ENCODE measurements at places on chromosomes 5 and 9.

GRCh38 chr5:27171761-27172261 is 133.4 kb upstream of the CDH9 start:
- no peak for DNase-seq

- DNase-seq: peak; percentile 12
These were observed 9.9 kb upstream of the TRIM36 start for GRCh38 chr5:115179394-115180164.

- no peak for DNase-seq
These were observed 317.5 kb downstream of the SPOCK1 start for GRCh38 chr5:137181667-137182066.

- no peak for DNase-seq
These were observed 182.5 kb downstream of the TMEM167A start for GRCh38 chr5:82894716-82895115.

DNA sequence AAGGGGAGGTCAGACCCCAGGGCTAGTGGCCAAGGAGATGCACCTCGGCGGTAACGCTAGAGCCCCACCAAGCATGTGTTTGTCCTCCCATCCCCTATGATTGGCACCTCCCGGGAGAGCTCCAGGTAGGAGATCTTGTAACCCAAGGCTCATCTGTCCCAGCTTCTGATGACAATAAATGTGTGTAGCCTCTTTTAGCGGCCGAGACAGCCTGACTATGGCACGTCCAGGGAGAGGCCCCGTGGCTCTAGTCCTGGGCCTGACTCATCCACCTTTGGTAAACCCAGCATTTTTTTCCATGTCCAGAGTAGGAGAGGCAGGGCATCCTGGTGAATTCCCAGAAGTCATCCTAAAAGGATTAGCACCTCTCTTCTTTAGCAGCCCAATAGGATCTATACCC is 39.2 kb downstream of the IRF1 start:
- DNase-seq: no peak

DNA sequence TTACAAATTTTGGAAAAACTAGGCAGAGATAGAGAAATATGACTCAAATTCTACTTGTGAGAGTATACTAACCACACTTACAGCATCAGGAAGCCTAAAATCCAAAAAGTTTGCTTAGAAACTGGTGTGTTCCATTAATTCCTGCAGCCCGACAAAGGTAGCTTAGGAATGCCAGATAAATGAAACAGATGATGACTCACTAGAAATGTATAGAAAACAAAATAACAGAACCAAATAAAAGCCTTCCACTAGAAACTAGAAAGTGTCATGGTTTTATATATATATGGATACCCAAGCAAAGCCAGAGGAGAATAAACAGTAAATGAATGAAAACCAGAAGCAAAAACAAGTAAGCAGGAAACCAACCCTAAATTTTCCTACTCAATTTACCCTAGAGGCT is 272.2 kb upstream of the PRDM9 start:
- no peak for DNase-seq

DNA sequence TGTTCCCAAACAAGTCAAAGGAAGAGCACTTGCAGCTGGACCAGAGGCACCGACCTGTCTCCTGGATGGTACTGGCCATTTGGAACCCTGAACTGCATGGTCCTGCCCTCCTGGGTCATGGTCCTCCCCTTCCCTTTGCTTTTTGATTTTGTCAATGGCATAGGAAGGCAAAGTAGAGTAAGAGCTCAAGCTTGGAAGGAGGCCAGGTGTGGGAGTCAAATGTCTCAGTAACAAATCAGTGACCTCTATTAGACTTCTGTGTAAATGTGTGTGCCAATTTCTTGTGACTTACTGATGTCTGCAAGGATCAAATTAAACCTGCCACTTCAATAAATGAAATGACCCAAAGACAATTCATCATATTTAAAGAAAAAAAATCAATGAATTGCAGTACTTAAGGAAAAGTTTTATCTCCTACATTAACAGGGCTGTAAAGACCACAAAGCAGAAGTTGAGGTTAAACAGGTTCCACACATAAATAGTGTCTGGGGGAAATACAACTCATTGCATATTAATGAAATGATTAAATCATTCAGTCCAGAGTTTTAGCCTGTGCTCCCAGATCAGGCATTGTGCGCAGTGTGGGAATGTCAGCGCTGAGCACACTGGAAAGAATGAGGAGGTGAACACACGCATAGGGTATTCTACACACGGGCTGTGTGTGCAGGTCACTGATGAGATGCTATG is 32.7 kb downstream of the OSMR start:
- peak; percentile 48 for DNase-seq

DNA sequence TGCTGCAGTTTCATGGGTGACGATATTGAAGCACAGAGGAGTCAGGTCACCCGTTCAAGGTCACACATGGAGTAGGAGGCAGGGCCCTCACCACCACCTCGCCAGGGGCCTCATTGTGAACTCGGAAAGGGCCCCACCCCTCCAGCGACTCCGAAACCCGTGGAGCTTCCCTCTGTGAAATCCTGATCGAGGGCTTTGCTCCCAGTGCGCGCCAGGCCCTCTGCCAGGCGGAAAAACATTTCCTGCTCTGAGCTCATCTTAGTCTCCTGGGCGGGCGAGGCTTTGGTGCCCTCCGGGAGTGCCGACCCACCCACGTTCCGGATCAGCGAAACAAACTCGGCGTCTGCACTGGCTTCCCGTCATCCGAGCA is 75.0 kb upstream of the FCN1 start:
- peak; percentile 10 for DNase-seq

GRCh38 chr5:141908796-141909195 is 14.9 kb upstream of the DELE1 start:
- DNase-seq: peak; percentile 6

- DNase-seq: peak; percentile 49
These were observed 129.9 kb upstream of the ANKH start for GRCh38 chr5:15001517-15001916.

DNA sequence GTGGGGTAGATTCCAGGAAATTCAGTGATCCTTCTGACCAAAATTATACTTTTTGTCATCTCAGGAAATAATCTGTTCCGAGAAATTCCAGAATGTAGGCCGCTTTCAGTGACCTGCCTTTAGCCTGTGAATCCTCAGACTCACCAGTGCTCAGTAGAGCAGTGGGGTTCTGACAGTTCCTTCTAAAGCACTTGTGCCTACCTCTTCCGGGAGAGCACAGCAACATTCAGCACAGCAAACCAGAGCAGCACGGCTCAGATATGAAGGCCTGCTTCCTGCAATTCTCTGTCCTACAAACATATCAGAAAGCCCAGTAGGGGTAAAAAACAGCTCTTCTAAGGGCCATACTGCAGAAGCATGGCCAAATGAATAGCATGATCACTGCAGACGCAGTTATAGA is 15.0 kb downstream of the FANCC start:
- DNase-seq: no peak

All from kidney tubule cell (primary cell).